Adrenal gland (tissue), 19 donors: ENCODE measurements at places on chromosomes 4 and X.

DNA sequence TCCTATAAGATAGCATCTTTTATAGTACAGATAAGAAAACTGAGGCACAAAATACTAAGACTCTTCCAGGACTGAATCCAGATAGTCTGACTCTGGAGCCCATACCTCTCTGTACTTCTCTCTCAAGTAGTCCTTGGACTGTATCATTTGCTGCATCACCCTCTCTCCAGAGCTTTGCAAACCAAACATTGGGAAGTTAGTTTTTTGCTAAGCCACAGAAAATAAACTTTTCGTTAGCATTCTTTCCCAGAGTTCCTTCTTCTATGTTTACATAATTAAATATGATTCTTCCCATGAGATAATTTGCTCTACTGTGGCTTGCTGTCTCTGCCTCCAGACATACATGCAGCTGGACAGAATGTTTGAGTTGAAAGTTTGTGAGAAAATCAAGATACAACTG lies 22.0 kb downstream of the PPEF2 start:
- DNase-seq = no peak

- no peak for DNase-seq
Observed at GRCh38 chr4:154503598-154503997, 12.0 kb upstream of the DCHS2 start.

- DNase-seq = peak; percentile 15
Observed at GRCh38 chrX:151151665-151152267, 24.6 kb upstream of the GPR50 start.

DNA sequence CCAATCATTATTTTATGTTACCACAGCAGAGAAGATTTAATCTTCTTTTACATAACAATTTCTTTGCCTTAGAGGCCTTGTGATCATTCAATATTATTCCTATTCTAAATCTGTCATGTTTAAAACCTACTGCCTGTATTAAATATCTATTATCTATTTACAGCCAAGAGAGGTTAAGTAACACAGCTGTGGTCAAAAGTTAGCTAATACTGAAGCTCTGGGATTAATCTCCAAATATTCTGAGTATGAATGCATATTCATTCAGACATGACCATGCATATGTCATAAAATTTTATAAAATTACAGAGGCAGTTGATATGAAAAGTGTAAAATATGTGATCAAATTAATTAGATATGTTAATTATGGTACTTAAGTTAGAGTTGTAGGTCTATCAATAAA lies 187.9 kb upstream of the MAB21L2 start:
- DNase-seq = no peak

DNA sequence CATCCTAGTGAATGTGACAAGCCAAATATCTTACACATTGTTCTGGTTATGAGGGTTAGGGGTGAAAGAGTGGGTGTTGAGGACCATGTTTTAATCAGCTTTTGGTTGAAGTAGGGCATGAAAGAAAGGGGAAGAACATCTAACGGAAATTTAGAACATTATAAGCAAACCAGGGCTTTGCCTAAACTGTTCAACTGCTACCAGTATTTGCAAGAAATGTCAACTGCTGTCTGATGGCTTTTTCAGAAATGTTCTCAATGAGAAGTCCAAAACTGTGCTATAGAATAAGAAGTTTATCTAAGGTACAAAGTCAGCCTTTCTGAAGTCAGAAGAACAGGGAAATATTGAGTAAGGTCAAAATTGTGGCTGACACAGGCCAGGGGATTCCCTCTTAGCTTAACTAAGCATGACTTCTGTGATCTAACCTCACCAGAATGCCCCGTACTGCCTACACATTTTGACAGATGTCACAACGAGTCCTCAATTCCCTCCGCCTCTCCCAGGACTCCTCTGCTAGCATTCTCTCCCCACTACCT lies 67.1 kb downstream of the DTHD1 start:
- no peak for DNase-seq

- no peak for DNase-seq
Observed at GRCh38 chr4:1792158-1792831, 798 bp upstream of the FGFR3 start.

GRCh38 chrX:13007519-13008188 lies 32.7 kb downstream of the TMSB4X start:
- no peak for DNase-seq

GRCh38 chr4:100848841-100849240 lies 331.0 kb upstream of the EMCN start:
- DNase-seq = no peak

DNA sequence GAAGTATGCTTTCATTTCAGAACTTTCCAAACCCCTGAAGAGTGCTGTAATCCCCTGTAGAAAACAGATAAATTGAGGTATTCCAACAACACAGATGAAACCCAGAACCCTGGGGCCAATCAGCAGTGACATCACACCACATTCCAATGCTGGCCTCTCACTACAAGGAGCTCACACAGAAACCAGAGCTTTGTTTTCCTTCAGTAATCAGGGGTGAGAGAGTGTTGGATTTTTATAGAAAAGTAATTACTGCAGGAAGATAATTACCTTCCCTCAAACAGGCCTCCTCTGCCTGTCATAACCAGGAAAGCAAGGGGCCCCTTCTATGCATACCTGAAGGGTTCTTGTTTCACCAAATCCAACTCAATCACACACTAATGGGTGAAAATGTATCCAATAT lies 246.2 kb downstream of the SCFD2 start:
- no peak for DNase-seq

DNA sequence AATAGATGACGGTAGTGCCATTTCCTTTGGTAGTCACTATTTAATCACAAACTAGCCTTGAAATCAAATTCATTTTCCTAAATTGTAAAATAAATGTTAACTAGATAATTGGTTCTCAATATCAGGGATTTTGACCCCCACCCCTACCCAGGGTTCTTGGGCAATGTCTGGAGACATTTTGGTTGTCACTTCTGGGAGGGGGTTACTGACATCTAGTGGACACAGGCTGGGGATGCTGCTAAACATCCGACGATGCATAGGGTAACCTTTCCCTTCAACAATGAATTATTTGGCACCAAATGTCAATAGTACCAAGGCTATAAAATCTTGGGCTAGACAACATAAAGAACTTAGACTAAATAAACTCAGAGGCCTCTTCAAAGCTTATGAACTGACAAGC lies 285.8 kb upstream of the TRPC5 start:
- peak; percentile 8 for DNase-seq

DNA sequence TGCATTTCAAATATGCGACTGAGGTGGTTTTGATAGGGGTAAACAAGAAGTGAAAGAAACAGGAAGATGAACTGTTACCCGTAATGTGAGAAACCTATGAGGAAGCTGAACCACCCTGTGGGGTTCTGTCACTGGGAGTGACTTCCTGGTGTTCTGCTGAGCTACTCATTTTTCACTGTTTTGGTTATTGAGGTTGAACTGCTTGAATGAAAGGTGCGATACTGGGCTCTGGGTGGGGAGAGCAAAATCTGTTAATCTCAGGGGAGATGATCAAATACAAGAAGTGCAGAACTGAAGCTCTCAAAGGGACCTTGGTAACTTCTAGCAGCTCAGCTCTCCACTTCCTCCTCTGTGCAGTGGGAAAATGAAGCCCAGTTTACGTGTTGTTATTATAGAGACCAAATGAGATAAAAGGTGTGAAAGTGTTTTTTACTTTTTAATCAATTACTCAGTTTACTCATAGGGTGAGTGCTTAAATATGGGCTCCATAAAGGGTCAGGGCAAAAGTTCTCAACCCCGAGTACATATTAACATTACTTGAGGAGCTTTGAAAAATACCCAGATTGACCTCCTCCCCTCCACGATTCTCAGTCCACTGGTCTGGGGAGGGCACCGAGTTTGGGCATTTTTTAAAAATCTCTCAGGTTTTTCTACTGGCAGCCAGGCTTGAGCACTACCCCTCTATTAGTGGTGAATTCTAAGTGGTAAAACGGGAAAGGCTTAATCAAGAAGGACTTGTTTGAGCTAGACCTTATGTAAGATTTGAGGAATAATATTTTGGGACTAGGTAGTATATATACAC lies 66.7 kb downstream of the COQ2 start:
- DNase-seq = no peak

DNA sequence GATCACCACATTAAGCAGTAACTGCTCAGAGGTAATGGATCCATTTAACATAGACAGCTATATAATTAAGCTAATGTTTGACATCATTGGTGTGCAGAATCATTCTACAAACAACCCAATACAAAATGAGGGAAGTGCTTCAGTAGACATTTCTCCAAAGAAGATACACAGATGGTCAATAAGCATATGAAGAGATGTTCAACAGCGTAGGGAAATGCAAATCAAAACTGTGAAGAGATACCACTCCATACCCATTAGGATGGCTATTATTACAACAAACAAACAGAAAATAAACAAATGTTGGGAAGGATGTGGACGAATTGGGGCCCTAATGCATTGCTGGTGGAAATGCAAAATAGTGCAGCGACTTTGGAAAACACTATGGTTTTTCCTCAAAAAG lies 294.6 kb downstream of the ANK2 start:
- no peak for DNase-seq

DNA sequence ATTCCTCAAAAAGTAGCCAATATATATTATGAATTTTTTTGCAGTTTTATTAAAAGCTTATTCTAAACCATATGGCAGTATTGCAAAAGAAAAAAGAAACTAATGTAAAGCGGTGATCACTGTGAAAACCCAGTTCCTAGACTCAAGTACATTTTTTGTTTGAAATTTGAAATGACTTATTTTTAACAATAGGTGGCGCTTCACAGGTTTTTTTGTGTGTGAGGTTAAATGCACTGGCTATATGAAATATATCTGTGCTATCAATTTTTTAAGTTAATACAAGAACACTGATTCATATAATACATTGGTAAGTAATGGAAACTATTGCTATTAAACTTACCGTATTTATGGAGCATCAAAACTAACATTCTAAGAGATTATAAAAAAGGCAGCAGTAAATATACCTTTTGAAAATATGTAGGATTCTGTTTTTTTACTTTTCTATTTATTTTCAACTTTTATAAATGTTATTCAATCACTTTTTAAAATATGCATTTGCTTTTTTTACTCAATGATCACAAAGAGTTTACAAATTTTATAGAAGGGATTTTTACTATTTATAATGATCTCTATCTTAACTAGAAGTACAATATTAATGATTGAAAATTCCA lies 5.6 kb upstream of the SPRY1 start:
- no peak for DNase-seq

- DNase-seq = no peak
Observed at GRCh38 chr4:138686106-138686835, 329.3 kb upstream of the NOCT start.

DNA sequence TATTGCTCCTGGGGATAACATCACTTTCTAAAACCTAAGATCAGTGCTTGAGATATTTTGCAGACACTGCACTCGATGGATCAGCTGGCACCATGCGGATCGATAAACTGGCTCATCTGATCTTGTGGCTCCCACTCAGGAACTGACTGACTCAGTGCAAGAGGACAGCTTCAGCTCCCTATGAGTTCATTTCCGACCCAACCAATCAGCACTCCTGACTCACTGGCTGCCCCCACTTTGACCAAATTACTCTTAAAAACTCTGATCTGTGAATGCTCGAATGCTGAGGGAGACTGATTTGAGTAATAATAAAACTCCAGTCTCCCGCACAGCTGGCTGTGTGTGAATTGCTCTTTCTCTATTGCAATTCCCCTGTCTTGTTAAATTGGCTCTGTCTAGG lies 110.1 kb downstream of the ANAPC4 start:
- DNase-seq = no peak

DNA sequence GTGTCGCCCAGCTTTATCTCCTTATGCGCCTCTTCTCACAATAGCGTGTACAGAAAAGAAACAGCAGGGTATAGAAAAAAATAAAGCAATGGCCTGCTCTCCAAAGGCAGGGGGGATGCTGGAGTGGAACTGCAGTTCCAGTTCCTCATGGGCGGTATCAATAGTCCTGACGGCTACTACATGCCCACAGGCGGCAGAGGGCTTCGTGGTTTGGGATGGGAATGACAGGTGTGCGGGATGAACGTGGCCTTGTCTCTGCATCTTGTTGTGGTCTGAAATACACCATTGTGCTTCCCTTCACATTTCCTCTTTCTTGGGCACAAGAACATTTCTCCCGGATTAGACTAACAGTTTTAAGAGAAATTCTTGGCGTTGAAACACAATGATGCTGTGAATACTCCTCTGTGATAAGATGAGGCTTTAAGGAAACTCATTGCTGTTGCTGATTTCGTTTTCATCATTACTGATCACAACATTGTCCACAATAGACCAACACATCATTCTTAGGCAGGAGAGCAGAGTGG lies 124.1 kb upstream of the IGFBP7 start:
- no peak for DNase-seq

DNA sequence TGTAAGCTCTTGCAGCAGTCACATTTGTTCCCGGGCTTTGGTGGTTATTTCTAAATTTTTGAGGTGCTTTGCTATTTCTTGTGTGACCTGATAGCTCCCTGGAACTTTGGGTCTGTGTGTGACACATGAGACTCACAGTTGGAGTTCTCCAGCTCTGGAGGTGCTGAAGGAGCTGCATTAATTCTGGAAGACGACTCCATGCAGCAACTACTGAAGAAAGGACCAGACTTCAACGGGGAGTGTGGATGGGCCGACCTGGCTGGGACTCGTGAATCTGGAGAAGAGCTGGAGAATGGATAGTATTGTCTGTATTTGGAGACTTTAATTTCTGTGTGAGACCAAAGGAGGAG lies 1.5 kb downstream of the MRFAP1 start:
- no peak for DNase-seq

- no peak for DNase-seq
Observed at GRCh38 chr4:153418121-153418520, 48.0 kb upstream of the TMEM131L start.

DNA sequence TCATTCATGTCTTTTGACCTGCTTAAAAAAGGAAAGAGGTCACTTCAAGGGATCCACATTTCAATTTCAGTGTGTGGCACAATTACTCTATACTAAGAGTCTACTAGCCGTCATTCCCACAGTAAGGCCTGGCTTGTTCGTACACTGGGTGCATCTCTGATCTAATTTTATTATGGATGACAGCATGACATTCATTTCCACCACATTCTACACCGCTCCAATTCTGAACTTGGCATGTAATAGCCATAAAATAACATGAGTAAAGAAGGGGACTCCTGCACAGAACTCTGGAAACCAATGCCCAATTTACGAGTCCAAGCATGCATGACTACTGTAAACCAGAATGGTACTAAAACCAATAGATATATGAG lies 51.1 kb downstream of the HAND2 start:
- DNase-seq = no peak

DNA sequence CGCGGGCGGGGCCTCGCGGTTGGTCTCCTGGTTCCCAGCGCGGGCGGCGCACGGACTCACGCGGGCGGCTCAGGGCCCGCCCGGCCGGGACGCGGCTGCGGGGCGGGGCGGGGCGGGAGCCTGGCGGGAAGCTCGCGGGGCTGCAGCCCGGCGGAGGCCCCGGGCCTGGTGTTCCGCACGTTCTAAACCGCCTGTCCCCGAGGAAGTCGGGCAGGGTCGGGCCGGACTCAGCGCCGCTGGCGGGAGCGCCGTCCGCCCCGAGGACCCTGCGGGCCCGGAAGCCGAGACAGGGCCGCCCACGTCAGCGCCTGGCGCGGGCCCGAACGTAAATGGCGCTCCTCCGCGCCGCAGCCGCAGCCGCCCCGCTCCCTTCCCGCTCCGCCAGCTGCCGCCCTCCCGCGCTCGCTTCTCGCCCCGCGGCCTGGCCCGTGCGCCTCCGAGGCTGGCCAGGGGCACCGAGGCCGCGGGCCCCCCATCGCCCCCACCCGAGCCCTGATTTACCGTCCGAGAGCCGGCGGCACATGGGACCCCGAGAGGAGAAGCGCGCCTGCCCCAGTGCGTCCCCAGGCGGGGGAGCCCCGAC lies 309 bp upstream of the CTBP1 start:
- peak; percentile 89 for DNase-seq

- DNase-seq = no peak
Observed at GRCh38 chr4:154471526-154472331, 19.9 kb downstream of the DCHS2 start.

GRCh38 chr4:37666625-37667071 lies 19.5 kb downstream of the RELL1 start:
- DNase-seq = peak; percentile 45
